ENCODE measurements at places on chromosomes 5 and 9.

DNA sequence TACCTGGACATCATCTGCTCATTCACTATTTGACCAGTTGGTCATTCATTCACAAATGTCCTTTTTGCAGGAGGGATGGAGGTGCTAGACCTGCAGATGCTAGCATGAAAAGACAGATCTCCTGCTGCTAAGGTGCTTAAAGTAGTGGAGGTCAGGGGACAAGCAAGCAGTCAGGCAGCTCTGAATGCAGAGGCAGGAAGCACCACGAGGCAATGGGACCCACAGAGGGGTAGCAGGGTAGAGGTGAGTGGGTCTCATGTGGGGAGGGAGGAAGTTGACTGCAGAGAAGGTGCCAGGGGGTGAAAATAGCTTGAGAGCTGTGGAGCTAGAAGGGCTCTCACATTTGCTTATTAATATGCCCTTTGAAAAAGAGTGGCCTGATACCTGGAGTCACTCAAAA is 25.2 kb downstream of the FXN start:
- DNase-seq, result no peak

- DNase-seq, result no peak
These were observed 5.5 kb downstream of the PCYOX1L start for GRCh38 chr5:149363358-149363757.

- DNase-seq, result no peak
These were observed 32.9 kb downstream of the OTULINL start for GRCh38 chr5:14614490-14614889.

DNA sequence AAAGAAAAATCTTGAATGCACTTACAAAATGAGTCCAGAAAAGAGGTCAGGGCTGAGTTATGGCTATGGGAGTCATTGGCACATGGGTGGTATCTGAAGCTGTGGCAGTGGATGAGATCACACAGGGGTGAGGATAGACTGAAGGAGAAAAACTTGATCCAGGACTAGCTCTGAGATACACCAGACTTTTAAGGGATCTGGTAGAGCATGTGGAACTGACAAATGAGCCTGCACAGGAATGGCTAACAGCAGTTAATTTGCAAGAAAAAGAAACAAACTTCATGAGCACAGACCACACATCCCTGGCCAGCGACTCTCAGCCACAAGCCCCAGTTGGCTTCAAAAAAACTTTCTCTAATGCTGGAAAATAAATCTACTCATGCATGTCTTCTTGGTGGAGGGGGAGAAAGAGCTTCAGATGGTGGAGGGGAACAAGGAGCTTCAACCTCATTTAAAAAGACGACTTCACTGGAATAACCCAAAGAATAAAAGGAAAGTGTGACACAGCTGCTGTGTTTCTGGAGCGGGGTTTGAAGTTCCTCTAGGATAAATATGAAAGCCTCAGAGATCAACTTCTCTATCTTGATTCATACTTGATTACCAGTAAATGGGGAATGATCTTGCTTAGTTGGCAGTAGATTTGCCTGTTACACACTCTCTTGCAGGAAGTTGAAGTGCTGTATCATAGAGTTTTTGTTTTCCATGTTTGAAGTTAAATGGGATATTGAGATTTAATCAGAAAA is 33.6 kb downstream of the TNFAIP8 start:
- no peak for DNase-seq

- peak; percentile 21 for DNase-seq
These were observed 10.9 kb downstream of the SNCAIP start for GRCh38 chr5:122322801-122323548.

- DNase-seq, result peak; percentile 48
These were observed 527.7 kb upstream of the WWC1 start for GRCh38 chr5:167763772-167764171.

GRCh38 chr5:149638136-149638535 is 56.8 kb downstream of the ARHGEF37 start:
- no peak for DNase-seq

DNA sequence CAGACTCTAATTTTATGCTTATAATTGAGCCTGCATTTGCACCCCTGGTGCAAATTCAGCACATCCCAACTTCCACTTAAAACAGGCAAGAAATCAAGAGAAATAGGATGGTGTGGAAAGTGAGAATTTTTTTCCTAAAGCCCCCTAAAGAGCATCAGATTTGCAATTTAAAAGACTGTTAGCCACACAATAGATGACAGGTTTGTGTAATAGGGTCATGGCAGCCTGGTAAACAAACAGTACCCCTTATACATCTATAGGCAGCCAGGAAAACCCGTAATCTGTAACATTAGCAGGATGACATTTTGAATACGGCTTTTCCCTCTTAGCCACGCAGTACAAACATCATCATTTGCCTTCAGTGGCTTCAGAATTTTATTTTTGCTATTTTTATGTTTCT is 17.2 kb downstream of the EBF1 start:
- DNase-seq, result no peak

GRCh38 chr9:22718653-22719052 is 272.0 kb downstream of the DMRTA1 start:
- DNase-seq, result peak; percentile 18

GRCh38 chr5:57889558-57889957 is 406.9 kb upstream of the ACTBL2 start:
- DNase-seq, result peak; percentile 73

GRCh38 chr9:14271093-14271673 is 42.8 kb downstream of the NFIB start:
- peak; percentile 81 for DNase-seq

DNA sequence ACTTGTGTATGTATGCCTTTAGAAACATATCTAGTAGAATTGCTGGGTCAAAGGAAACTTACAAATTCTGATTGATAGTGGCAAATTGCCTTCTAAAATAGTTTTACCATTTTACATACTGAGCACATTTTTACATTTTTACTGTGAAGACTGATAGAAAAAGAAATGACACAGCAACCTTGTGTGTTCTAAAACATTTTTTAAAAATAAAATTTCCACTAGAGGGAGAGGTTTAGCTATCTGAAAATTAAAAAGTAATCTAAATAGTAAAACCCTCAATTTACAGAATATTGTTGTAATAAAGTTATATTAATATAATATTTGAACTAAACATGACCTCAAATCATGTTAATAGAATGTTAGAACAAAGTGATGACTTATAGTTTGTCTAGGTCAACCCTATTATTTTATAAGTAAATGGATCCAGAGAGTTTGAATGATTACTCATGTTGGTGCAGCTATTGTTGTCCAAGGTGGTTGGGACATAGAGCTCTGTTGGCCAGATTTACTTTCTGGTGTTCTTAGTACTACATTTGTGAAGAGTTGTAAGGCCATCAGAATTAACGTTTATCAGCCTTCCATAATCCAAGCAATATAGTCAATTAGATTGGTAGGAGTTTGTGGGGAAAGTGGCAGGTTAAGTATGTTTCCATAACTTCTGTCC is 17.2 kb downstream of the CENPP start:
- DNase-seq, result peak; percentile 65

DNA sequence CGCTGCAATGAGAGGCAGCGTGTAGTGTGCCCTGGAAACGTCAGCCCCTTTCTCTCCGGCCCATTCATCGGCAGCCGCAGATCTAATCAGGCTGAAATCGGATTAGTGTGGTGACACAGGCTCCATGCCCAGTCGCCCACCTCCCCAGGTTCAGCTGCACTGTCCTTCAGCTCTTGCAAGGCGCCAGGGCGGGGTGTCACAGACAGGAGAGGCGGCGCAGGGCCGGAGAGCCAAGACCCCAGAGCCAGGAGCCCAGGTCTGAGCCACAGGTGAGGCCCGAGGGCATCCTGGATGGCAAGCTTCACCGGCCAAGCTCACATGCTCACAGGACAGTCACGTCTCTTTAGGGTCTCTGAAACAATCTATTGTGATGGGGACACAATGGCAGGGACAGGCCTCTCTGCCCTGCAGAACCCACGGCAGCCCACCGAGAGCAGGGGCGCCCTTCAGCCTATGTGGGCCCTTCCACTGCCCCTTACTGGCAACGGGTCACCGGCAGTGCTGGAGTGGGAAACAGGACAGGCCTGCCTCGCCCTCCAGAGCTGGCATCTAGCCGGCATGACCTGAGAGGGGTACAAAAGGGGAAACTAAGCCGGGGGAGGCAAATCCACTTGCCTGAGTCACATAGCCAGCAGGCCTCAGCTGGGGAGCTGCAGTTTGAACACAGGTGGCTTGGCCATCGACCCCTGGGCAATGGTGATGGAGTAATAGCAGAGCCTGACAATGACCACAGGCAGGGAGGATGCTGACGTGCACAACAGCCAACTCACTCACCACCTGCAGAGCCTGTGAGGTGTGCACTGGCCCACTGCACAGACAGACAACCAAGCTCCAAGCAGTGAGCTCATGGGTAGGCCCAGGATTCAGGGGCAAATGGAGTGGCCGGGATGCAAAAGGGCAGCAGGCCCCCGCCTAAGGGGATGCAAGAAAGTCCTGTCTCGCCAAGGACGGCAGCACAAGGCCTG is 48.1 kb downstream of the VAV2 start:
- peak; percentile 12 for DNase-seq

- DNase-seq, result no peak
These were observed 69.3 kb upstream of the CDK20 start for GRCh38 chr9:88043647-88044046.

DNA sequence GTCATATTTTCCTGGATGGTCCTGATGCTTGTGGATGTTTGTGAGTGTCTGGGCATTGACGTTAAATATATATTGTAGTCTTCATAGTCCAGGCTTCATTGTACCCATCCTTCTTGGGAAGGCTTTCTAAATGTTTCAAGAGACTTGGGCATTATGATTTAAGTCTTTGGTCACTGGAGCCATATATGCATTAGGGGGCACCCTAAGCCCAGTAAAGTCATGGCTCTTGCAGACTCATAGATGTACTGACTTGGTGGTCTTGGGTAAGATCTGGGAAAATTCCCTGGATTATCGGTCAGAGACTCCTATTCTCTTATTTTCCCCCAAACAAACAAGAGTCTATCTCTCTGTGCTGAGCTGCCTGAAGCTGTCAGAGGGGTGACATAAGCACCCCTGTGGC is 271.1 kb downstream of the TRIM36 start:
- no peak for DNase-seq

Measured in adipocyte (in vitro differentiated cells).